CD4-positive, alpha-beta T cell treated with Interleukin-17A for 1 hour (primary cell): ENCODE measurements at places on chromosomes 1 and 21.

DNA sequence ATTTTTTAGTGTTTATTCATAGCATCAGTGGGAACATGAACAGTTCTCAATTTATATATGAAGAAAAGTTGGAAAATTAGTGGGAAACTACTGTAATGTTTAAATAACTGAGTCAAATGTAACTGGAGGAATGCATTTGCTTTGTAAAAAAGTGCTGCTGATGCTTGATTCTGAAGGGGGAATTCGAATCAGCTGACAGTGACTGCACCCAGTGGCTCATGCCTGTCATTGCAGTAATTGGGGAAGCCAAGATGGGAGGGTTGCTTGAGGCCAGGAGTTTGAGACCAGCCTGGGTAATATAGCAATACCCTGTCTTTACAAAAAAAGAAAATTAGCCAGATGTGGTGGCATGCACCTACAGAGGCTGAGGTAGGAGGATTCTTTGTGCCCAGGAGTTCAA, 398.4 kb downstream of the ZP4 start:
- no peak for DNase-seq

- no peak for DNase-seq
Observed at GRCh38 chr1:19945914-19946313, 22.5 kb upstream of the PLA2G2E start.

- no peak for DNase-seq
Observed at GRCh38 chr1:40802742-40803113, 19.1 kb downstream of the KCNQ4 start.

DNA sequence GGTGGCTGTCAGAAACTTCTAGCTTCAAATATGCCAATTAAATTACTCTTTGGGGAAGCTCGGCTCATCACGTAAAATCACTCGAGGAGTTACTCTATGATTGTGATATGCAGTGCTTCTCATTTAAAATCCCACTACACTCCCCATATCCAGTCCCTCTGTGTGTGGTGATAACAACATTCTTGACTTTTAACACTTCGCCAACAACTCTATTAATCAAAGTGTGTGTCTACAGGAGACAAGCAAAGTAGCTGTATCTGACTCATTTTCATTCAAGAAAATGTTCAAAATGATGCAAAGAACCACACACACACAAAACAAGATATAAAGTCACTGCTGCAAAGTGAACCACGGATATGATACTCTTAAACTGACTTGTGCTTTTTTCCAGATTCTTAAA, 341.3 kb downstream of the DSCAM start:
- no peak for DNase-seq

DNA sequence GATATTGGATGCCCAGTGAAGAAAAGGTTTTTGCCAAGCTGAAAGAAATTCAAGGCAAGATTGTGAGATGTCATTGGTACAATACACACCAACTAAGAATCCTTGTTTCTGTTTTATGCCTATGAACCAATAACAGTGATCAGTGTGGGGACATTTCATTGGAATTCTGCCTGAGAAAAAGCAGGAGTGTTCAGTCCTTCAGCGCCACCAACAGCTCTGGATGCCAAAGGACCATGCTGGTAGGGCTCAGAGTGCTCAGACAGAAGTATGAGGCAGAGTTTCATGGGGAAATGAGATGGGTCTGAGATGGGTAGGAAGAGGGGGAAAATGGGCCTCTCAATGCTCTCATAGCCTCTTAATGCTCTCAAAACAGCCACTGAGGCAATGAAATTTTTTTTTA, 56.5 kb downstream of the GABPA start:
- no peak for DNase-seq

DNA sequence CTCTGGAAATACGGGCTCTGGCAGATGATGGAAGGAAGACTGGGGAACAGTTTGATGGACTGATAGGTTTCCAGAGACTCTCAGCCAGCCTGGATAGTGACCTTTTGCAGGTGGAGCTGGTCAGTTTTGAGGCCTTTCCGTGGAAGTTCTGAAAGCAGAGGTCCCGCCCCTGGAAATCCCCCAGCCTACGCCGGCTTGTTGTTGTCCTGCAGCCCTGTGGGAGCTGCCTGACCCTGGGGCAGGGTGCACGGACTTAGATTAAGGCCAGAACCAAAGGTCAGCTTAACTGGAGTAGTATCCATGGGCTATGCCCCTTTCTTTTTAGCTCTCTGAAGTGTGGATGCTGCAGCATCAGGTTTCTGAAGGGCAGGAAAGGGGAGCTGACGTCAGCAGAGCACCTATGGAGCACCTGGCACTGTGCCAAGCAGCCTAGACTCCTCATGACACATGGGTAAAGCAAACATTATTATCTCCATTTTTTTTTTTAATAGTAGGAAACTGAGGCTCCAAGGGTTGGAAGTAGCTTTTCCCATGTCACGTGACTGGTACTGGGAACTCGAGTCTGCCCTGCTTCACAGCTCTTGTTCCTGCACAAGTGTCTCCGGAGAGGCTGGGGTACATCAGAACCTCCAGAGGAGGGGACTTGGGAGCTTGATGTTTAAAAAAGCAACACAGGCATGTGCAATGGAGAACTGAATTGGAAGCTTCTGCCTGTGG, 38.5 kb downstream of the IER5 start:
- DNase-seq, result no peak

GRCh38 chr1:175380521-175381300, 188.1 kb upstream of the KIAA0040 start:
- no peak for DNase-seq

DNA sequence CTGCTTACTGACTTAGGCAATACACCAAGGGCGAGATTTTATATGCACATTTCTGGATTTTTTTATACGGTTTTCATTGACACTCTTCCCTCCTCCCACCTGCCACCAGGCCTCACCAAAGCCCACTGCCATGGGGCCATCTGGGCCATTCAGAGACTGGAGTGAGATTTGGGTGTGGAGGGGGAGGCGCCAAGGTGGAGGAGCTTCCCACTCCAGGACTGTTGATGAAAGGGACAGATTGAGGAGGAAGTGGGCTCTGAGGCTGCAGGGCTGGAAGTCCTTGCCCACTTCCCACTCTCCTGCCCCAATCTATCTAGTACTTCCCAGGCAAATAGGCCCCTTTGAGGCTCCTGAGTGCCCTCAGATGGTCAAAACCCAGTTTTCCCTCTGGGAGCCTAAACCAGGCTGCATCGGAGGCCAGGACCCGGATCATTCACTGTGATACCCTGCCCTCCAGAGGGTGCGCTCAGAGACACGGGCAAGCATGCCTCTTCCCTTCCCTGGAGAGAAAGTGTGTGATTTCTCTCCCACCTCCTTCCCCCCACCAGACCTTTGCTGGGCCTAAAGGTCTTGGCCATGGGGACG, 57.9 kb downstream of the LACTBL1 start:
- DNase-seq, result no peak
